ENCODE measurements at places on chromosomes 7 and 10. TPM values are rescaled to one million over a fixed set of nuclear protein-coding genes. Genes with fewer than 3 reads are reported as not detected.

PLXNA4 gene
- 0.12 TPM for total RNA-seq

DNA sequence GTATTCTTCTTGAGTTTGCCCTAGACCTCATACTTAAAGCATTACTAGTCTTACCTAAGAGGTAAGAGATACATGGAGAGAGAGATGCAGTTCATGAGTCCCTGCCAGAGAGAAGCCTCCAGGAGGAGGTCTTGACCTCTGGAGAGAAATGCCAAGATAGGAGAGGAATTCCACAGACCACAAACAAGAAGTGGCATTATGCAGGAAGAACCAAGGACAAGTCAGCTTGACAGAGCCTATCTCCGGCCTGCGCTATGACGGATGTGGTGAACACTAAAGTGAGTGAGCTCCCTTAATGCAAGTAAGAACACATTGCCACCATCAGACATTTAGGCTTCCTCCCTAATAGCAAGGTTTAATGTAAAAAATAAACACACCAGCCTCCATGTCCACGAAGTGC is 27.9 kb upstream of the COL1A2 start:
- no peaks in the 10 kb centered on the region for H3K27me3 ChIP-seq
- H3K36me3 ChIP-seq: no peaks in the 10 kb centered on the region
- H3K4me1 ChIP-seq: no peaks in the 10 kb centered on the region
- no peak overlapping the region for H3K4me3 ChIP-seq
- no peak overlapping the region for H3K27ac ChIP-seq
- no peak for DNase-seq

DNA sequence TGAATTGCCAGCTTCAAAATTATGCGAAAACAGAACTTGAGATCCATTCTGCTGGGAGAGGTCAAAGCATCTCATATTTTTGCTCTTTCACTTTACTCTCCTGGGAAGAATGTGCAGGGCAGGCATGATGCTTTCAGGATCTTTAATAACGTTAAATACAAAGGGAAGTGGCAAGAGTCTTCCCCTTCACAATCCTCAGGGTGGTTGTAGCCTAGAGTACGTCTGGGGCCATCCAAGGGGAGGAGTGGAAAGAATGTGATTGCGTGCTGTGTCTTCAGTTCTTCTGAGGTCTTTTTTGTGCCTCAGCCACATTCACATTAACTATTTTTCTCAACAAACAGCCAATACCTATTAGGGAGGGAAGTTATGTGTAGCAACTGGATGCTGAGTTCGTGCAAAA is 207.3 kb downstream of the HGF start:
- H3K36me3 ChIP-seq: no peaks in the 10 kb centered on the region
- no peaks in the 10 kb centered on the region for H3K27me3 ChIP-seq
- no peak overlapping the region for H3K4me3 ChIP-seq
- DNase-seq: no peak

NKX1-2 gene
- total RNA-seq: not detected

MYH16 gene
- not detected for total RNA-seq
